ENCODE measurements at places on chromosomes 1 and 21.

- no peak for DNase-seq
These were observed 508.6 kb downstream of the RWDD3 start for GRCh38 chr1:95742591-95743089.

GRCh38 chr1:198498881-198499280 lies 41.6 kb downstream of the ATP6V1G3 start:
- no peak for DNase-seq

GRCh38 chr1:34744851-34745250 lies 10.0 kb upstream of the GJB5 start:
- DNase-seq = no peak

DNA sequence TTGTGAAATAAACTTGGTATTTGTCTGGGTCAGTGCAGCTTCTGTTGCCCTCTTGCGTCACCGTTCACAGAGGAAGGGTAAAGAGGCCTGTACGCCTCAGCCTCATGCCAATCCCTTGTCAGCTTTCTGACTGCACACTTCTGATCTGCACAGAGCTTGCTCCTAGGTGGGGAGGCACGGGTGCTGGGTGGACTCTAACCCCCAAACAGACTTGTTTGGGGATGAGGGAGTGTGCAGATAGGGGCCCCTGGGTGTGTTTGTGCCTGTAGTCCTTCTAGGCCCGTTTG lies 803 bp upstream of the B4GALT2 start:
- DNase-seq = no peak
